T-helper 2 cell treated with Interferon-gamma antibody and Interleukin-4, amounts not matched to agents 100 ng/mL and 5 ng/mL, for 36 hours (primary cell): ENCODE measurements at places on chromosomes 11 and 22. TPM values are rescaled to one million over a fixed set of nuclear protein-coding genes. Genes with fewer than 3 reads are reported as not detected.

The PRG3 gene
- not detected in 2 replicates for total RNA-seq

The MS4A12 gene
- total RNA-seq, result not detected in 2 replicates

The VPS11 gene
- 31.7 and 36.5 TPM in 2 replicates for total RNA-seq

The GAS2 gene
- total RNA-seq, result 1.7 and 2.0 TPM in 2 replicates

The PLA2G3 gene
- total RNA-seq, result not detected in 2 replicates

The OVOL1 gene
- total RNA-seq, result 0.09 TPM in 1 of 2 replicates, not detected in the other

The PKDREJ gene
- not detected in 2 replicates for total RNA-seq

The INS gene
- total RNA-seq, result not detected in 2 replicates

The ZP1 gene
- 0.61 and 0.66 TPM in 2 replicates for total RNA-seq

The RAB38 gene
- 1.1 and 1.6 TPM in 2 replicates for total RNA-seq

The GLB1L2 gene
- total RNA-seq, result 2.0 TPM in 2 replicates

The MN1 gene
- total RNA-seq, result 0.23 and 0.27 TPM in 2 replicates

The OR4A16 gene
- total RNA-seq, result not detected in 2 replicates

The PYGM gene
- total RNA-seq, result 4.0 and 4.3 TPM in 2 replicates

The TEF gene
- 3.0 and 3.3 TPM in 2 replicates for total RNA-seq

The UPK3A gene
- total RNA-seq, result not detected in 2 replicates

The NEFH gene
- total RNA-seq, result 3.9 and 4.5 TPM in 2 replicates

The NRGN gene
- total RNA-seq, result 5.7 and 5.8 TPM in 2 replicates

The CARNS1 gene
- total RNA-seq, result 0.14 and 0.86 TPM in 2 replicates

The LMNTD2 gene
- total RNA-seq, result 1.6 and 2.4 TPM in 2 replicates

The GGT5 gene
- total RNA-seq, result 0.11 TPM in 1 of 2 replicates, not detected in the other

The SHISA8 gene
- 0.41 TPM in 1 of 2 replicates, not detected in the other for total RNA-seq

The C11orf91 gene
- total RNA-seq, result 0.25 and 0.32 TPM in 2 replicates

The TYR gene
- total RNA-seq, result not detected in 2 replicates

The NXPE4 gene
- total RNA-seq, result not detected in 2 replicates

The SNX32 gene
- 1.0 and 1.6 TPM in 2 replicates for total RNA-seq

The APOA4 gene
- total RNA-seq, result not detected in 2 replicates

The TMEM86A gene
- total RNA-seq, result 0.52 and 1.1 TPM in 2 replicates

The TBRG1 gene
- 36.3 and 38.7 TPM in 2 replicates for total RNA-seq

The MS4A3 gene
- total RNA-seq, result not detected in 2 replicates

The CATSPER1 gene
- total RNA-seq, result 0.32 TPM in 1 of 2 replicates, not detected in the other

The POU2AF2 gene
- not detected in 2 replicates for total RNA-seq

The IGSF22 gene
- 0.05 and 0.48 TPM in 2 replicates for total RNA-seq

The SULT4A1 gene
- 0.25 TPM in 1 of 2 replicates, not detected in the other for total RNA-seq

The USP2 gene
- total RNA-seq, result 0.41 and 0.57 TPM in 2 replicates

The SLC1A2 gene
- not detected in 2 replicates for total RNA-seq

The WT1 gene
- total RNA-seq, result not detected in 2 replicates

The SLC5A1 gene
- total RNA-seq, result not detected in 2 replicates

The CAPRIN1 gene
- 235 and 243 TPM in 2 replicates for total RNA-seq

The ANO9 gene
- total RNA-seq, result 67.6 and 74.5 TPM in 2 replicates

The PIH1D2 gene
- 0.43 and 0.59 TPM in 2 replicates for total RNA-seq

The P4HA3 gene
- not detected in 2 replicates for total RNA-seq

The IFITM10 gene
- 0.66 and 0.68 TPM in 2 replicates for total RNA-seq

The WEE1 gene
- total RNA-seq, result 67.1 and 67.7 TPM in 2 replicates

The CBL gene
- 41.1 and 43.4 TPM in 2 replicates for total RNA-seq

The BIRC3 gene
- total RNA-seq, result 70.6 and 71.3 TPM in 2 replicates

The TRIM29 gene
- not detected in 2 replicates for total RNA-seq

The TRIM22 gene
- total RNA-seq, result 173 and 177 TPM in 2 replicates

The TRIM48 gene
- not detected in 2 replicates for total RNA-seq

The OR8D4 gene
- not detected in 2 replicates for total RNA-seq

The ZDHHC24 gene
- total RNA-seq, result 12.5 and 13.6 TPM in 2 replicates

The CATSPERZ gene
- total RNA-seq, result not detected in 2 replicates

The DGCR6 gene
- 0.68 and 0.80 TPM in 2 replicates for total RNA-seq

The TIRAP gene
- total RNA-seq, result 14.8 and 17.6 TPM in 2 replicates

The EIF3M gene
- total RNA-seq, result 226 and 230 TPM in 2 replicates

The PHETA2 gene
- 4.0 and 4.2 TPM in 2 replicates for total RNA-seq
